Activated T-cell treated with anti-CD3 and anti-CD28 coated beads, Interleukin-2, amount 50 U/mL, for 24 hours (primary cell): ENCODE measurements at places on chromosomes 3 and 15.
A peak's percentile ranks its signal among the peaks of the same experiment; 100 is the strongest.

DNA sequence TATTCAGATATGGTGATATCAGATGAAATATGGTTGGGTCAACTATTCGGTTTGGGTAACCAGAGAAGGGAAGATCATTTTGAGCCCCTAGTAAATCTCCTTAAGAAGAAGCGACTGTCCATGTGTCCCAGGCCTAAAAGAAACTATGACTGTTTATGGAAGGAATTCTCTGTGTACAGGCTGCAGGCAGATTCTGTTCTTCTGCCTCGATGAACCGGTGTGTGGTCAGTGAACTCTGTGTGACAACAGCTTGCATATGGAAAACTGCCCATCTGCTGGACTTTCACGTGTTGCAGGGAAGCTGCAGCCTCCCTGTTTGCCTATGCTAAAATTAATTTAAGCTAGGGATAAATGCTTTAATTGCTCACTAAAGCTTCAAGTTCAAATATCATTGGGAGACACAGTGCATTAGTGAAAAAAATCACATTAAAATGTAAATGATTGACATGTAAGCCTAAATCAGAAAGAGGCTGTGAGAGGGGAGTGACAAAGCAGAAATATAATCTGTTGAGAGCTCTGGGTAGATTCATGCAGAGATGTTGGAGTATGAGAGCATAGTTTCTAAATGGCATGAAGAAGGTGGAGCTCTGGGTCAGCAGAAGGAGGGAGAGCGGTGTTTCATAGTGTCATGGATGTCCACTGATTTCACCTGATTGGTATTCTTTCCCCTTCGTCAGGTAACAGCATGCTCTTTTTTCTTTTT is 65.4 kb upstream of the PFN2 start:
- DNase-seq: no peak

DNA sequence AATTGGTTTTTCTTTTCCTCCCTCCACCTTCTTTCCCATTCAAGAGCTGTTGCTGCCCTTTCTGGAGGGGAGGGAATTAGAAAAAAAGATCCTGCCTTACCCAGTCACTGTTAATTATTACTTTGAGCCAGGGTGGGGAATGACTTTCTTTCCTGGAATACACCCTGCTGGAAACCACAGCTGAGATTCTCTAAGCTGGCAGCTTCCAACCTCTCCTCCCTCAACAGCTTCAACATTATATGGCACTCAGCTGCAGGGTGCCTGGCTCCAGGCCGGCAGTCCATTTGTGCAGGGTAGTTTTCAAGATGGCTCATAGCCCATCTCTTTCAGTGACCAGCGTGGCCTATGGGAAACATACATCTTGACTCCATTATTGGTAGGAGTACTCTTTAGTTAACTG is 105.8 kb downstream of the UBE3A start:
- DNase-seq: no peak

- no peak for DNase-seq
These were observed 103.7 kb downstream of the MEX3B start for GRCh38 chr15:81942157-81942556.

GRCh38 chr3:196192524-196193051 is 18.6 kb downstream of the ZDHHC19 start:
- peak; percentile 50 for DNase-seq

DNA sequence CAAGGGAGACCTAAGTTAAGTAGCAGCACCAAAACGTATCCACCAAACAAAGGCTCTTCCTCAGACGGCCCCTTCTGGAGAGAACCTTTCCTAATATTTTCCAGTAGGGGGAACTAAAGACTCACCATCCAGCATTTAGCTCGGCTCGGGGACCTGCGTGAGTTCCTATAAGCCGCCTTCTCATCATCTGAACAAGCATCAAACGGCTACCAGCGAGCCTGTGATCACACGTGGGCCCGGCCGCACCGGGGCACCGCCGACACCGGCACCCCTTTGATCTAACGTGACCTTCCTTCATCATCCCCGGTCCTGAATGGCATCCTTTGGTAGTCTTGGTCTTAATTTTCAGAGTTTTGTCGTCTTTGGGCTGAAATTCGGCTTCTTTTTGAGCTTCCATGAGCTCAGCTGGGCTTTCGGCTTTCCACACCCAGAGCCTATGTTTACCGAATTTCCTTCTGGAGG is 1.4 kb upstream of the ROBO2 start:
- no peak for DNase-seq

DNA sequence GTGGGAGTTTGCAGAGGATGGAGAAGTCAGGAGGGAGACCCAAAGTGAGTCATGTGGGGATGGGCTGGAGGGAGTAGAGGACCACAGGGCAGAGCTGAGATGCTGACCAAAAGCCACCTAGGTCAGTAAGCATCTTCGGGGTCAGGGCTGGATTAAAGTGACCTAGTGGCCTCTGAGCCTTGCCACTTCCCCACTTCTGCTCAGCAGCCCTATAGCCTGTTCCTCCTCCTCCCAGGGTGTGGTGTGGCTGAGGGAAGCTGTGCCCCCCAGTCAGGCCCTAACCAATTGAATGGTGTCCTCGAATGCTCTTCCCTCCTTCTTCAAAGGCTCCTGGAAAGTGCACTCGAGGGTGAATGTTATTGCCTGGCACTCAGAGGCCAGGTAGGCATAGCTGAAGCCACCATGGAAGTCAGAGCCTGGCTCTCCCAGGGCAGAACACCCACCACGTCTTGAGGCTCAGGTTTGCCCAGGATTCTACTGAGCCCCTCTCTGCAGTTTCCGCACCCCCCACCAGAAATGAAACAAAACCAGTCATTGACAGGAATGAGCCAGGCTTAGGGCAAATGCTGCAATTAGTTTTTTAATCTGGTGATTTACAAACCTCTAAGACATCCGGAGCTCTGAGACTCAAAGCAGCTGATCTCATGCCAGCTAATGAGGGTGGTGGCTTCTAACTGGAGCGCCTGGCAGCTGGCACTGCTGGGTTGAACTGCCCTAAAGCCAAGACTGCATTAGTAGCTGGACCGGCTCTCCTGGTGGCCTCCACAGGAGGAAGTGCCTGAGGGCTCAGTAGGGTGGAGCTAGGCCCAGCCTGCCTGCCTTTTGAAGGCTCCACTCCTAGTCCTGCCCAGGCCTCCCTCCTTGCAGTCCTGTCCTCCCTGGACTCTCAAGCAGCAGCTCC is 26.0 kb upstream of the VIPR1 start:
- DNase-seq: no peak

- DNase-seq: no peak
These were observed 126.1 kb downstream of the SERPINI1 start for GRCh38 chr3:167861649-167862048.

GRCh38 chr3:52428151-52429005 is 16.5 kb downstream of the SEMA3G start:
- peak; percentile 40 for DNase-seq

DNA sequence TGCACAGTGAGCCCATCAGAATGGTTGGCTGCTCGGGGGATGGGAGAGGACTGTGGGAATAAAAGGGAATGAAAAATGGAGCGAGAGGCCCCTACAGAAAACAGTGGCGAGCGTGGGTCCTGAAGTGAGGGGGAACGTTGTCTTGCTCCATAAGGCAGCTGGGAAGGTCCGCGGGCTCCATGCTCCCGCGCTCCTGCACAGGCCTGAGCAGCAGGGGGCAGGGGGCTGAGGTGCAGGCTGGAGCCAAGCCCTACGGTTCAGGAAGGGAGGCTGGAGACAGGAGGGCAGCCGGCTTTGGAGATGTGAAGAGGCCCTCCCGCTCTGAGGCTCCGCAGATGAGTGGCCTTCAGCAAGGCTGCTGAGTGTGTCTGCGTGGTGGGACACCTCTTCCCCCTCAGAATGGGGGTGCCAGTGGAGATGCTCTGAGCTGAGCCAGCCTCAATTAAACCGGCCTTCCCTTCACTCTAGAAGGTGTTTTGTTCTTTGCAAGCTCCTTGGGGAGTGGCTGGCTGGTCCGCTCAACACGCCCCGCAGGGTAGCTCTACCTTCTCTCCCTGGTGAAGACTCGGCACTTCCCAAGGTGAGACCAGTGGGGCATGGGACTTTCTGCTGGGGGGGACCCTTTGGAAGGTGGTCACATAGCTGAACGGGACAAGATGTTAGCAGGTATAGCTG is 208.0 kb downstream of the XXYLT1 start:
- no peak for DNase-seq

GRCh38 chr15:58118272-58118671 is 19.9 kb upstream of the AQP9 start:
- no peak for DNase-seq

DNA sequence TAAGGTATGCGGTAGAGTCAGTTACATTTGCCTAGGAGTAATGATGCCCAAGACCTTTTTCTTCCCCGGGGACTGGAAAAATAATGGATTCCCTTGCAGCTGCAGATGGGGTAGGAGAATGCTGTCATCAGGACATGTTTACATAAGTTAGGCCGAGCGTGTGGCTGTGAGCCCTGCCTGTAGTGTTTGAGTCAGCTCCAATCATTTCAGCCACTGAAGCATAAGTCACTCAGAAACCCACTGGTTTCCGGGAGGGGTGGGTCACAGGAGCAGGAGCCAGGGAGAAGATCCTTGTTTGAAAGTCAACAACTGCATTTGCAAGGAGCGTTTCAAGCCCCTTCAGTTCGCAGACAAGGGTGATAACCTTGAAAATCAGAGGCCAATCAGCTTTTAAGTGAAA is 562.3 kb downstream of the MCTP2 start:
- DNase-seq: no peak

DNA sequence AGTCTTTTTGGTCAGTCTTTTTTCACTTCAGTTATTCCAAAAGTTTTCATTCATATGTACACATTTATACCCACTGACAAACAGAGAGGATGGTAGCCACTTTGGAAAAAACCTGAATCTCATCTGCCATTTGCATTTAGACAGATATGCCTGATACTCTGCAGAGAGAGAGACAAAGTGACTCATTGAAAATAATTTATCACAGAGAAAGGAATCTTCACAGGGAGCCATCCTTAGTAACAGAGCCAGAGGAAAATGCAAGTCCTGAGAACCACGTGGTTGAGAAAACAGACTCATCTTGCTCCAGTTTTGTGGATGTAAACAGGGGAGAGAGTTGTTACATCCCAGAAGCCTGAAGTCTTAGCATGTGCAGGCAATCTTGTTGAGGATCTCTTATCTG is 28.2 kb upstream of the PLAAT1 start:
- DNase-seq: no peak

DNA sequence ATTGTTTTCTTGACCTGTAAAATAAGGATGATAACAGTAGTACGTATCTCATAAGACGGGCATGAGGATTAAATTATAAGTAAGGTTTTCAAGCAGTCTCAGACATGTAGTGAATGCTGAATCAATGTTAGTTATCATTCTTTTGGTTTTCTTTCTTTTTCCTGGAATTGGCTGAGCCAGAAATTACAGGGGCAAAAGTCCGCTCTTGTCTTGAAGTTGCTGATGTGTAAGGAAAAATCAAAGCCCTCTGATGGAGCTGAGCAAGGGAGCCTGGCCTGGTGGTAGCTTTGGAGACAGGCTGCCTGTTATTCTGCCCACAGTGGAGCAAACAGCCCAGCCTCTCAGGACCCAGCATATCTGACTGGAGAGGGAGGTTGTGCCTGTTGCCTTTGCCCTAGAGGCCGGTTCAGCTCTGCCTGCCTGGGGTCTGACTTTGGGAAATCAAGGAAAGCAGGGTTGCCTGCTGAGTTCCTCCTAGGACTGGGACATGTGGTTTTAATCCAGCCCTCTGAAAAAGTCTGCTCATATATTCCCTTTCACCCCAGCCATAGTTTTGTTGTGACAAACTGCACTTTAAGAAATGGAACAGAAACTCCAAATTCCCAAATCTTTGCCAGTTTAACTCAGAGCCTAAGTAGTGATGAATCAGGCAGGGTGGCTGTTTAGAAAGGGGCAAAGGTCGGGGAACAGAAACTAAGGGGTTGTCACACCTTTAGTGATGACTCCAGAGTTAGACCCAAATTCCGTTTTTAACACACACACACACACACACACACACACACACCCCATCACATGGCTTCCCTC is 40.1 kb downstream of the GASK1A start:
- no peak for DNase-seq

DNA sequence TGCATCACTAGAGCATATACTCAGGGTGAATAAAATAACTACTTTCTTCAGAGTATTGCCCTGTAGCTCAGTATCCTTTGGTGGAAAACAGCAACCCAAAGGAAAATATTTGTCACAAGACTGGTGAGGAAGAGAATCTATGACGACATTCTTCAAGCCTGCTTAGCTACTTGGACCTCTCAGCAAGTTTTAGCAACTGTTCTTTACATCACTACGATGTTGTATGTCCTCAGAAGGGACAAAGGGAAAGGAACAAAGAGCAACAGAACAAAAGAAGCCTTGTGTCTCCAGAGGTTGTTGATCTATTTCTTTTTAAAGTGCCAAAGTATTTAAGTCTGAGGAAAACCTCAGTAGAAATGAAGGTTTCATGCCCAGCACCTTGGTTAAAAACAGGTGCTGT is 746.7 kb downstream of the NAALADL2 start:
- DNase-seq: no peak

DNA sequence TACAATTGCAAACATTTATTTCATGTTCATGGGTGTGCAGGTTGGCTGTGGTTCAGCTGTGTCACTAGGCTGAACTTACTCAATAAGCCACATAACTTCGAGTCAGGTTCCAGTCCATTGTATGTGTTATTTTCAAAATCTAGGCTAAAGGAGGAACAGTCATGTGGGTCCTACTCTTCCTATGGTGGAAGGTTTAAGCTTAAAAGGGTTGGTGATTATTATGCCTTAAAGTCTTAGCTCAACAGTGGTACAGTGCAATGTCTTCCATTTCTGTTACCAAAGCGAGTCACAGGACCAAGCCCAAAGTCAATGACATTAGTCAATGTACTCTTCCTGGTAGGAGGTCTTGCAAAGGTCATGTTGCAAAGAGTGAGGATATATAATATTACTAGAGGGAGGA is 78.2 kb downstream of the ATG7 start:
- DNase-seq: no peak

DNA sequence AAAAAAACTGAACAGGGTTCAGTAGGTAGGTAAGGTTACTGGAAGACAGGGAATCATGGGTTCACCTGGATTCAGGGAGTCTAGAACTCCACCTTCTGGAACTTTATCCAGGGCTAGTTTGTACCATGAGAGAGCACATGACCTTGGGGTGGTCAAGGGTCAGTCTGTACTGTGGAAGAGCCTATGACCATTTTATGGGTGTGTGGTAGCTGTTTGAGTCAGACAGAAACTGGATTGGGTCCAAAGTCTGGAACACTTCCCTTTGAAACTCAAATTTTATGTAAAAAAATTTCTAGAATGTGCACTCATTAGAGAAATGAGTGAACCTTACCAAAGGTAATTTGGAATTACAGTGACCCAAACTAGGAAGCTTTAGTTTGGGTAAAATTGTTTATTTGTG is 486.0 kb upstream of the AGTR1 start:
- DNase-seq: no peak

DNA sequence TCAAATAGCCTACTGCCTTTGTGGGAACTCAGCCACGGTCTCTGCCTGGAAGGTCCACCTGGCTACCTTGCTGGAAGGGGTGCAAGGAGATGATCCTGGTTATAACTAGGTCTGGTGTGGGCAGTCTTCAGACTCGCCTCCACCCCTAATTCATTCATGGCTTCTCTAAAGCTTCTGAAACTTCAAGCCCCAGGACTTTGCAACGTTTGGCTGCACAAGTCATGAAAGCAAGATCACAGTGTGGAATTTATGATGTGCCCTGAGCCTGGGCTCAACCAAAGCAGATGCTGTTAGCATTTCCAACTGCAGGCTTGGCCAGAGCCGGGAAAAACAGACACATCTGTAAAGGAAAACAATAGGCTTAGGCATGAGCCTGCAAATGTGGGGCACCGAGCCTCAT is 200.4 kb upstream of the WNT5A start:
- no peak for DNase-seq
